ENCODE measurements at places on chromosomes 1 and 21.

DNA sequence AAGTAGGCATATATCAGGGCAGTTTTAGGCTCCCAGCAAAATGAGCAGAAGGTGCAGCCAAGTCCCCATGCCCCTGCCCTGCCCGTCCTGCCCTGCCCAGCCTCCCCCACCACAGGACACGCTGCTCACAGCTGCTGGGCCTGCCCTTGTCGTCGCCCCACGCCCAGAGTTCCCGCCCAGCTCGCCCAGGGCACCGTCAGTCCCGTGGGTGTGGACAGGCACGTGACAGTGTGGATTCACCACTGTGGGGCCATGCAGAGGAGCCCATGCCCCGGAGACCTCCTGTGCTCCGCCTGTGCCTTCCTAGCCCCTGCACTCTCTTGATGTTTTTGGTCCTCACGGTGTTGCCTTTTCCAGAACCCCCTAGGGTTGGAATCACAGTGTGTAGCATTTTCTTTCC, 7.0 kb downstream of the FAAP20 start:
- H3K4me3 ChIP-seq, result no peak overlapping the region
- H3K36me3 ChIP-seq, result no peaks in the 10 kb centered on the region
- DNase-seq, result no peak
- no peaks in the 10 kb centered on the region for H3K4me1 ChIP-seq
- no peak overlapping the region for H3K27ac ChIP-seq

DNA sequence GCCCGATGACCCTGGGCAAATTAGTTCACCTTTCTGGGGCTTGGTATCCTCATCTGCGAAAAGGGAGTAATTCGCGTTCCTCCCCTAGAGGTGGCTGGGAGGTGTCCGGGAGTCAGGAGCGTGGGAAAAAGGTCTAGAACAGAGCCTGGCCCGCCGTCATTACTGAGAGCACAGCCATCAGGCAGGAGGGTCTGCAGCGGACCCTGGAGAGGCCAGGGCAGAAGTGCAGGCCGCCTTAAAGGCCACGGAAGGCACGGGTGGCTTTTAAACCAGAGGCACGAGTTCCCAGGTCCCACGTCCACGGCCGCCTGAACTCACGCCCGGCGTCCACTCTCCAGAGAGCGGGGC, 850 bp downstream of the PANK4 start:
- peaks cover under 1% of the 10 kb centered on the region for H3K27me3 ChIP-seq
- peak overlapping the region; percentile 65 for H3K4me3 ChIP-seq
- H3K27ac ChIP-seq, result peak overlapping the region; percentile 69

DNA sequence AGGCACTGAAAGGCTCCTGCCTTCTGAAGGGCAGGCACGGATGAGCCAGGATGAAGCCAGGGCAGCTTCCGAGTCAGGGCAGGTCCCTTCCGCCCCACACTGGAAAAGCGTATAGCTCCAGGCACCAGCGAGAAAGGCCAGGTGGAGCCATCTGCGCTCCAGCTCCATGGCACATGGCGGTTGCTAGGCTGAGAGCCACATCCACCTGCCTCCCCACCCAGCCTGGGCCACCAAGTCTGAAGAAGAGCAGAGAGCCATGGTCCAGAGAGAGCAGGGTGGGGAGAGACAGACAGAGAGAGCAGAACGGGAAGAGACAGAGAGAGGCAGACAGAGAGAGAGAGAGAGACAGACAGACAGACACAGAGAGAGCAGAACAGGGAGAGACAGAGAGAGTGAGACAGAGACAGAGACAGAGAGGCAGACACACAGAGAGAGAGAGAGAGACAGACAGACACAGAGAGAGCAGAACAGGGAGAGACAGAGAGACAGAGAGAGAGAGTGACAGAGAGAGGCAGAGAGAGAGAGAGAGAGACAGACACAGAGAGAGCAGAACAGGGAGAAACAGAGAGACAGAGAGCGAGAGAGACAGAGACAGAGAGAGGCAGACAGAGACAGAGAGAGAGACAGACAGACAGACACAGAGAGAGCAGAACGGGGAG, 5.2 kb downstream of the FNDC10 start:
- H3K27me3 ChIP-seq, result no peaks in the 10 kb centered on the region
- no peaks in the 10 kb centered on the region for H3K36me3 ChIP-seq
- no peak overlapping the region for H3K27ac ChIP-seq
- no peak overlapping the region for H3K4me3 ChIP-seq
- no peaks in the 10 kb centered on the region for H3K4me1 ChIP-seq

GRCh38 chr1:36400514-36400824, 2.8 kb upstream of the LSM10 start:
- no peak overlapping the region for H3K4me3 ChIP-seq
- H3K36me3 ChIP-seq, result no peaks in the 10 kb centered on the region
- no peaks in the 10 kb centered on the region for H3K4me1 ChIP-seq
- no peak overlapping the region for H3K27ac ChIP-seq

DNA sequence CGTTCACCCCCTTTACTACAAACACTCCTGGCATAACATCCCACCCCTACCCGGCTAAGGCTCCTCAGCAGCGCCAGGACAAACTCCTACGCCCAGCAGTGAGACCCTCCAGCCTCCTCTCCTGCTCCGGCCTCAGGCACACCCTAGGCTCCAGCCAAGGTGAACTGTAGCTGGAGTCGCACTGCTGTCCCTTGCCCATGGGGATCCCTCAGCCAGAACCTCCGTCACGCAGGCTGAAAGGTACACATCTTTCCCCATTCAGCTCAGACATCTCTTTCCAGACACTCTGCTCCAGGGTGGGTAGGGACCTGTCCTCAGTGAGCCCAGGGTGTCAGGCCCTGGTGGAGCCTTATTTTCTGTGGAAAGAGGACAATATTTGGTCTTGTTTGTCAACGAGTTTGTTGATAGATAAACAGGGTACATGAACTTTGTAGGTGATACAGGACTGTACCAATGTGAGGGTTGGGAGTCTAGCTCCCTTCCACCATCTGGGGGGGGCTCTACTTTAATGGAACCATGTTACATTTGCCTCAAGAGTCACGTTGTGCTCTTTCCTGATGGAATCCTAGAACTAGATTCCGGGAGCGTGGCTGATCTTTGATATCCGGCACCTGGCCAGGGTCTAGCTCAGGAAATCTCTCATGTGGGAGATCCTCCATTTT, 56.5 kb upstream of the SSBP3 start:
- no peaks in the 10 kb centered on the region for H3K36me3 ChIP-seq
- no peaks in the 10 kb centered on the region for H3K4me1 ChIP-seq
- no peak overlapping the region for H3K4me3 ChIP-seq
- H3K27ac ChIP-seq, result no peak overlapping the region
